ENCODE measurements at places on chromosomes 16 and 17.

- DNase-seq = peak; percentile 43
Measured at GRCh38 chr16:80540516-80541305, at the start of gene DYNLRB2. Gene DYNLRB2 (plus strand): TSS chr16:80540993. CDS start chr16:80541077, 84 bp downstream.

DNA sequence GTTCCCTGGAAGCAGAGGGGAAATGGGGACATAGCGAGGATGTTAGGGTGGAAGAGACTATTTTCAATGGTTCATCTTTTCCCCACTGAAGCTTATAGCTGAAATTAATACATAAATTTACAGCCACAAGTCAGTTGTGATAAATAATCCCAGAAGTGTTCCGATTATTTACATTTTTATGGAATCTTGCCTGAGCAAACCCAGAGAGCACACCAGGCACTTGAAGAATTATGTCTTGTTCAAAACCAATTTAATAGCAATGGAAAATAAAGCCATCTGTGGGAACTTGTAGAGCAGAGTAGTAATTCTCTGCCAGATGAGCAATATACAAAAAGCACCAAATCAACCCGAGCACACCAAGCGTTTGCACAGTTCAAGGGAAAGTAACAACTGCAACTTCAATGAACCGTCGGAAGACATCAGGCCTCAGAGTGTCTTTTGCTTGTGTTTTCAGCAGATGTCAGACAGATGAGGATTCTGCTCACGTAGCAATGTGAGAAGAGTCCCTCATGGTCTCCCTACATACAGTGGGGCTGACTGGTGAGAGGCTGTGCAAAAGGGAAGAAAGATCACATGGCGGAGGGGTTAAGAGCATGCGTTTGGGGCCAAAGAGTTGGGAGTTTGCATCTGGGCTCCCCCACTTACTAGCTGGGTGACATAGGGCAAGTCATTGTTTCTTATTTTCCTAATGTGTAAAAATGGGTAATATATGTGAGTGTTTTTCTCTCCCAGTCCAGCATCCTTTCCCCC lies 148.7 kb upstream of the HS3ST2 start:
- DNase-seq = no peak

DNA sequence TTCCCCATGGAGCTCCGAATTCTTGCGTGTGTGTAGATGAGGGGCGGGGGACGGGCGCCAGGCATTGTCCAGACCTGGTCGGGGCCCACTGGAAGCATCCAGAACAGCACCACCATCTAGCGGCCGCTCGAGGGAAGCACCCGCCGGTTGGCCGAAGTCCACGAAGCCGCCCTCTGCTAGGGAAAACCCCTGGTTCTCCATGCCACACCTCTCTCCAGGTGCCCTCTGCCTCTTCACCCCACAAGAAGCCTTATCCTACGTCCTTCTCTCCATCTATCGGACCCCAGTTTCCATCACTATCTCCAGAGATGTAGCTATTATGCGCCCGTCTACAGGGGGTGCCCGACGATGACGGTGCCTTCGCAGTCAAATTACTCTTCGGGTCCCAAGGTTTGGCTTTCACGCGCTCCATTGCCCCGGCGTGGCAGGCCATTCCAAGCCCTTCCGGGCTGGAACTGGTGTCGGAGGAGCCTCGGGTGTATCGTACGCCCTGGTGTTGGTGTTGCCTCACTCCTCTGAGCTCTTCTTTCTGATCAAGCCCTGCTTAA lies 617 bp upstream of the SENP3 start:
- DNase-seq = peak; percentile 69

DNA sequence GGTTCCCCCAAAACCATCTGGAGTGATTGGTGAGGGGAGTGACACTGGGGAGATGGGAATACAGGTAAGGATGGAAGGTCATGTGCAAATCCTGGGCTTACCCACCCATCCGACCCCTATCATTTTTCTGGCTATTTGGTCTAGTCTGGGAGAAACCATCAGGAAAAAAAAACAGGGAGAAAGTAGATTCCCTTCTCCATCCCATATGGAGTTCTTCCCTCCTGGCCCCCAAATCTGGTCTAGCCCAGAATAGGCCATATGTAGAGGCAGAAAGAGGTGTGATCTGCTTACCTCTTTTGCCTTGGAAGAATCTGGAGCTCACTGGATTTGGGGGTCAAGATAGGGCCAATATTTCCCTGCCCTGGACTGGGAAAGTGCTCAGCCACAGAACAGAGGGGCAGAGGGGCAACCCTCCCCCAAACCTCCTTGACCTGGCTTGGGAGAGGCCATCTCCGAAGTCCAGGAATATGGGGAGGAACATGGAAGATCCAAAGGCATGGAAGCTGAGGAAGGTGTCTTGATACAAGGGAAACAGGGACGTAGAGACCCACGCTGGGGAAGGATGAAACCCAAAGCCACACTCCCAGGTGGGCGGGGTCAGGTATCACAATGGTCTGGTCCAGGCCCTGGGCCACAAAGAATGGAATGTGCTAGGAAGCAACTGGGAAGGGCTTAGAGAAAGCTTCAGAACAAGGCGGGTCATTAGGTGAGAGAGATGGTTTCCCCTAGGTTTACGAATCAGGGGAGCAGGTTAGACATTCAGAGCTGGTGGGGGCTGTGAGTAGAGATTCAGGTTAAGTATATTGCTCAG lies 16.2 kb downstream of the CHRNB1 start:
- DNase-seq = no peak

DNA sequence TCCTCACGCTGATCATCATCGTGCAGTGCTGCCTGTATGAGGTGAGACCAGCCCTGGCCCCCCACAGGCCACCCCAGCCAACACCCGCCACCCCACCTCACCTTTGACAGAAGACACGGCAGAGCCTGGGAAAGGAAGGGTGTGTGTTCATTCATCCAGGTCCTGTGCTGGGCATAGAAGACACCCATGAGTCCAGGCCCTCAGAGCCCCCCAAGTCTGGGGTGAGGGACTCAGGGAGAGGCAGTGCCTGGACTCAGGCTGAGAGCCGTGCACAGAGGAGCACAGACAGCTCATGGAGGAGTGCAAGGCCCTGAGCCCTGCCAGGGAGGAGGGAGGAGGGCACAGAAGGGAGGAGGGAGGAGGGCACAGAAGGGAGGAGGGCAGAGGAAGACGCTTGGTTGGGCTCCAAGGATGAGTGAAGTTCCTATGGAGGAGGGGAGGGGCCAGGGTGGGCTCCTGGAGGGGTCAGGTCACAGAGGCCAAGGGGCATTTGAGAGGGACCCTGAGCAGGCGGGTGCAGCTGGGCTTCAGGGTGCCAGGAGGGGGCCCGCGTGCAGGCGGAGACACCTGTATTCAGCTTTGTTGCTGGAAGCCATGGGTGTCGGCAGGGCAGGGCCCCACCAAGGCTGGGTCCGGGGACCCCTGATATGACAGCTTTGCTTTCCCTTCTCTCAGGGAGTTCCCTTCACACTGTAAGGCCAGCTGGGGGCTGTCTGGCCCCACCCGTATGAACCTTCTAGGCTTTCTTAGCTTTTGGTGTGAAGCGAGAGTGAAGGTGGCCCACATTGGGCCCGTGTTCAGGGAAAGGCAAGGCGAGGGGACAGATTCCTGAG lies 11.4 kb downstream of the TAX1BP3 start:
- DNase-seq = no peak

- DNase-seq = no peak
Measured at GRCh38 chr16:57297856-57298255, 13.4 kb upstream of the PLLP start.
